ENCODE measurements at places on chromosomes 2 and 18. TPM values are rescaled to one million over a fixed set of nuclear protein-coding genes. Genes with fewer than 3 reads are reported as not detected.

Gene IL1A
- total RNA-seq, result 0.19 TPM

Gene GPR155
- total RNA-seq, result 0.18 TPM

Gene CXCR2
- not detected for total RNA-seq

Gene CAPN14
- total RNA-seq, result not detected

Gene CLEC4F
- total RNA-seq, result not detected

Gene GBX2
- 2.9 TPM for total RNA-seq

Gene ACAA2
- 51.6 TPM for total RNA-seq

Gene GALNT13
- 9.3 TPM for total RNA-seq

Gene CD8A
- 0.51 TPM for total RNA-seq

Gene LDLRAD4
- total RNA-seq, result 2.4 TPM

Gene GULP1
- 34.9 TPM for total RNA-seq

Gene LONRF2
- total RNA-seq, result 1.5 TPM

Gene PDCD1
- not detected for total RNA-seq

Gene ORC2
- 13.3 TPM for total RNA-seq

Gene OXER1
- not detected for total RNA-seq

Gene POTEC
- total RNA-seq, result not detected

Gene ARHGEF33
- 0.11 TPM for total RNA-seq

All from A549 treated with dexamethasone at 1 μM for 4 hours (cell line).